ENCODE measurements at places on chromosomes 1 and 21. TPM values are rescaled to one million over a fixed set of nuclear protein-coding genes. Genes with fewer than 3 reads are reported as not detected.

DNA sequence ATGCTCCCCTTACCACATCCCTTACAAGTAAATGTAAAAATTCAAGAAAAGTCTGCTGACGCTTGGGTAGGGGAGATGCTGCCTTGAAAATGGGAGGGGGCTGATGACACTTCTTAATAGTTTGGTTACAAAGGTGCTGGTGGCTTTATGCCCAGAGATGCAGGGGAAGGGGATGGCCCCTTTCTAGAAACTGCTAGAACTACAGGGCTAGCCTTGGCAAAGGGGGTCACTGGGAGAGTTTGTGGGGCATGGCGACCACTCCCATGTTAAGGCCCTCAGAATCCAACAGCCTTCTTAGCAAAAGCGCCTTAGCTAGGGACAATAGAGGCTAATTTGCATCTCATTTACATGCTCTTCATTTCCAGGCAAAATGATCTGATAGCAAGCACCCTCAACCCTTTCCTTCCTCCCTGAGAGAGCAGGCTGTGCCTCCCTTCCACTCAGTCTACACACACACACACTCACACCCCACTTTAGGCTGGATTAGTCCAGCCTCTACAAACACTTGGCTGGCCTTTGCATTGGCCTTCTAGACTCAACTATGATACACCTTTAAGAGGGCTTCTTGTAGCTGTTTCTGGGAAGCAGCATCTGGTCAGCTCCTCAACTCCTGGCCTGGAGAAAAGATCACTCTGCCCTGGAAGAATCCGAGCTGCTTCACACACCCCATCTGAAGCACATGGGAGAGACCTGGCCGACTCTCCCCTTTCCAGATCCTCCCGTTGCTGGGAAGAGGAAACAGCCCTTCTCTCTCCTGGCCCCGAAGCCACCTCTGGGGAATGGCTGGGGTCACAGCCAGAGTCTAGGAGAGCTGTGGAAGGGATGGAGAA lies 1.7 kb downstream of the SEMA6C start:
- DNase-seq = no peak

DNA sequence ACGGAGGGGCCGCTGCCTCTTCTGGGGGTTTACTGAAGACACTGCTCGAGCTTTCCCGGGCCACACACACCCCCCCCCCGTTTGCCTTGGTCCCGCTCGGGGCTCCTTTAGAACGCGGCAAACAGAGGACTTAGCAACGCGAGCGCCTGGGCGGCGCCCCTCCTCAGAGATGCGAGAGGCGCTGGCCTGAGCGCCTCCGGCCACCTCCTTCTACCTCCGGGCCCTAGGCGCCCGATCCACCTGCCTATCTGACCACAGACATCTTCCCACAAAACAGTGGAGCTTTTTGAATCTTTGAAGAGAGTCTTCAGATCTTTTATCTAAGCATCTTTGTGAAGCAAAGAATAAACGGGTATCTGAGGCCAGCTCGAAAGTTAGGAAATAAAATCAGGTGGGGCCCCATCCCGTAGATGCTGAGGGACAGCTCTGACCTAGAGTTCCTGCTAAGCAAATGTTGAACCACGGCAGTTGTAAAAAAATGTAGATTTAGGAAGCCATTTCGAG lies 436 bp upstream of the TTLL7 start:
- DNase-seq = peak; percentile 25

DNA sequence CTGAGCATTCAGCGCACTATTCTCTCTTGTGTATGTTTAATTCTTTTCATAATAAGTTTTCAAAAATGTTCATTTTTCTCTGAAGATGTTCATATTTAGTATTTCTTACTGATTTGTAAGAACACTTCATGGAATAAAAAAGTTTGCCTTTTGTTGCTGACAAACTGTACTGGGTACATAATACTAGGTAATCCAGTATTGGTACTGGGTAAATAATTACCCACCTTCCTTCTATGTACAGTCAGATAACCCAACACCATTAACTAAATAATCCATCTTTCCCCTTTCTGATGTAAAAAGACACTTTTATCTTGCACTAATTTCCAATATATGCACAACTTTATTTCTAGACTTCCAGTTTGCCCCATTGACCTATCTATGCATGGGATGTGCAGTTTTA lies 23.9 kb downstream of the APP start:
- DNase-seq = no peak

DNA sequence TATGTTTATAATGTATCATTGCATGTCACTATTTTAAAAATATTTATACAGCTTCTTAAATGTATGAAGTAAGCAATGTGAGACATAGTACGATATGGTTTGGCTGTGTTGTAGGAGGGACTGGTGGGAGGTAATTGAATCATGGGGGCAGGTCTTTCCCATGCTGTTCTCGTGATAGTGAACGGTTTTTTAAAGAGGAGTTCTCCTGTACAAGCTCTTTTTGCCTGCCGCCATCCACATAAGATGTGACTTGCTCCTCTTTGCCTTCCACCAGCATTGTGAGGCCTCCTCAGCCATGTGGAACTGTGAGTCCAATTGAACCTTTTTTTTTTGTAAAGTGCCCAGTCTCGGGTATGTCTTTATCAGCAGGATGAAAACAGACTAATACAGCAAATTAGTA lies 10.3 kb downstream of the ABCD3 start:
- no peak for DNase-seq

DNA sequence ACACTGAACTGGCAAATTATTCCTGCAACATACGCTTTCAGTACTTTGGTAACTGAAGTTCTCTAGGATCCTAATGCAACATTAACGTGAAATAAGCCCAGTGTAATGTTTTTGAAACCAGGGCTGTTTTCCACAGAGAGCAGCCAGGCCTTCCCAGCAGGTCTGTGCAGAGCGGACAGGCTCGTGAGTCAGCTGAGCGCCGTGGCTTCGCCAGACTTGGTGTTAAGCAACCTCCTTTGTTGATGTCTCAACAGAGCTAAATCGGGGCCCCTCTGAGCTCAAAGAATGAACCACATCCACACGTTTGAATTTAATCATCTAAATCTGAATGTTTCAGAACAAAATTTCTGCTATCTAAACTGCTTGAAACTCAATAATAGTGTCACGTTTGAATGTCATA lies 181.8 kb upstream of the FMN2 start:
- no peak for DNase-seq

GRCh38 chr1:61504852-61505390 lies 220.0 kb downstream of the TM2D1 start:
- no peak for DNase-seq

GRCh38 chr1:55215194-55216021 lies at the start of gene USP24:
TSS of gene USP24 (minus strand) at chr1:55215364. CDS start at chr1:55215113, 251 bp downstream.
- no peak for DNase-seq

GRCh38 chr1:170133766-170134495 lies 11.8 kb upstream of the NTMT2 start:
- no peak for DNase-seq

- no peak for DNase-seq
These were observed 13.6 kb downstream of the MTR start for GRCh38 chr1:236808564-236809130.

DNA sequence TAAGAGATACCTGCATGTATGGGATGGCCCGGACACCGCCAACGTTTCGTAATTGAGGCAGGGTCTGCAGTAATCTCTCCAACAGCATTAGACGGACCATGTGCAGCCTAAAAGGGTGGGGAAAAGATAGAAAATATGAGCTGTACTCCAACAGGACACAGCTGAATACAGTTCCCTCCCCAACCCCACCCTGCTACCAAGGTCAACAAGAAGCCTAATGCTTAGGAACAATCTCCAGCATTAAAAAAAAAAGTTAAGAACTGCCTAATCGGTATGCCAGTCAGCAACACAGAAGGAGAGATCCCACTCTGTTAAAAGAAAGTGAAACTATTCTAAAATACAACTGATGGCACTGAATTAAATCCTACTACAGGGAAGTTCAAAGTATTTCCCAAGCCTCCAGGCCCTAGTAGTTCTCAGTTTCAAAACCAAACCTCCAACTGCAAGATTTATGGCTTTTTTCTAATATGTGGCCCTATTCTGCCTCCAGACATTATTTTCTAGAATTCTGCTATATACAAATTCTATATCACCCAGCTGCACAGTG lies 81.0 kb downstream of the UBR4 start:
- DNase-seq = no peak

- no peak for DNase-seq
These were observed 19.8 kb downstream of the SH3BP5L start for GRCh38 chr1:248805876-248806275.

- DNase-seq = no peak
These were observed 267.3 kb upstream of the DUSP10 start for GRCh38 chr1:222009105-222009730.

DNA sequence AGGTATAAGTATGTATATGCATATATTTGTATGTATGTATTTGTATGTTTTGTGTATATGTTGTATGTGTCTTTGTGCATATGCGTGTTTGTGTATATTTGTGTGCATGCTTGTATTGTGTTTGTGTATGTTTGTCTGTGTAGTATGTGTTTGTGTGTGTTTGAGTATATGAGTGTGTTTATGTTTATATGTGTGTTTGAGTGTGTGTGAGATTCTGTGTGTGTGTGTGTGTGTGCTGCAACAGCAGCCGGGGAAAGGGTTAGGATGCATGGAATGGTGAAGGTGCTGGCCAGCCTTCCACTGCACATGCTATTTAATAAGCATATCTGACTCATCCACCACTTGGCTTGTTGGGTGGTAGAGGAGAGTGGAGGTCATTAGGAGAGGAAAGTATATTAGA lies 46.6 kb upstream of the RAB4A start:
- no peak for DNase-seq

The GUCA2A gene
- not detected for total RNA-seq

The ADSS2 gene
- 53.2 TPM for total RNA-seq

The RGS8 gene
- not detected for total RNA-seq

The OR6K3 gene
- total RNA-seq = not detected

The CLIC6 gene
- 7.3 TPM for total RNA-seq

Data from thoracic aorta (tissue), 2 donors.